Activated CD8-positive, alpha-beta memory T cell treated with anti-CD3 and anti-CD28 coated beads, Interleukin-2, amount 10 ng/mL, durations not matched to agents 7 days and 5 days (primary cell): ENCODE measurements at places on chromosomes 1 and 21. TPM values are rescaled to one million over a fixed set of nuclear protein-coding genes. Genes with fewer than 3 reads are reported as not detected.

GRCh38 chr1:182095946-182096345 is 34.4 kb upstream of the ZNF648 start:
- no peak for DNase-seq

- no peak for DNase-seq
Observed at GRCh38 chr1:55272994-55273393, 57.8 kb upstream of the USP24 start.

- DNase-seq, result no peak
Observed at GRCh38 chr1:86504137-86504479, 35.4 kb downstream of the CLCA1 start.

GRCh38 chr1:65216989-65217388 is 69.0 kb downstream of the AK4 start:
- DNase-seq, result no peak

DNA sequence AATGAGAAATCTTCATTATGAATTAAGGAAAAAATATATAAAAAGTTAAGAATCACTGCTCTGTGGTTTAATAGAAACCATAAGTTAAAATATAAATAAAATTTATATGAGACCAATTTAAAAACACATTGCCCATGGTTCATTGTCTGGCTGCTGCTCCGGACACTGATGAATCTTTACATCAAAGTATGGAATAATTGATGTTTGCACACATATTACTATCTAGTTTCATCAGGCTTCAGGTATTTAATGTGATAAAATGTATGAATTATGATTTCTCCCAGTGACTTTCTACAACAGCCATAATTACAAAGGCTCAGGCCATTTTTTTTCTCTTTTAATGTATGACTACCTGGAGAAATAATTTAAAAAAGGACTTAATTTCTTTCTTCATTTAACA is 599.1 kb upstream of the PRMT6 start:
- no peak for DNase-seq

DNA sequence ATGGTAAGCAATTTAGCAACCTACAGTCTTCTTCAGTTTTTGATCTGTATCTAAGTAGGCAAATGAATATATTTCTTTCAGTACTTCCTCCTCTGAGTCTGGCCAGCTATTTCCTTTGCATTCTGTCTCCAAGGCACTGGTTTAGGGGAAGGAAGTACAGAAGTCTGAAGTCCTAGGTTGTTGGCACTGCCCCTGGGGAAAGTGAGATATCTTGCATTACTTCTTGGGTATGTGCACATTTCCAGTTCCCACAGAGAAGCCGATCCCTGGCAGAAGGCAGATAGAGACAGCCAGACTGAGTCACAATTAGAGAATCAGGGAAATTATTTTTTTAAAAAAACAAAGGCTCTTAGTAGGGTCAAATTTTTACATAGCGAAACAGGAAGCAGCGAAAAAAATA is 98.8 kb downstream of the RASAL2 start:
- no peak for DNase-seq

- no peak for DNase-seq
Observed at GRCh38 chr21:42097860-42098454, 26.8 kb downstream of the UMODL1 start.

DNA sequence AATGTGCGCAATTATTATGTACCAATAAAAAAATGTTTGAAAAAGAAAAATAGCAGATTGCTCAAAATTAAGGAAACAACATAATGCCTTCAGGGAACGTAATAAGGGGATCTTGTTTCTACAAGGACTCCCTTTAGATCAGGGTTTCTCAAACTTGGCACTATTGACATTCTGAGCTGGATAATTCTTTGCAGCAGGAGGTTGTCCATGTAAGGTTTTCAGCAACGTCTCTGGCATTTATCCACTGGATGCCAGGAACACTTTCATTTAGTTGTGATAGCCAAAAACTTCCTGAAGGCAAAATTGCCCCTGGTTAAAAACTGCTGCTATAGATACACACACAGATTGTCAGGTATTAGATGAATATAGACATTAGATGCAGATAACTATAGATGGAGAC is 666.7 kb upstream of the ADAMTS5 start:
- no peak for DNase-seq

- DNase-seq, result no peak
Observed at GRCh38 chr1:119101563-119101962, 38.9 kb downstream of the WARS2 start.

GRCh38 chr1:107972391-107973180 is 7.6 kb upstream of the VAV3 start:
- no peak for DNase-seq

Gene TAL1
- total RNA-seq, result not detected

Gene OR2T33
- total RNA-seq, result not detected

Gene AMY1A
- total RNA-seq, result not detected

Gene CLCA4
- not detected for total RNA-seq

- DNase-seq, result peak; percentile 36
Observed at GRCh38 chr1:160630523-160631451, 16.1 kb downstream of the SLAMF1 start.

DNA sequence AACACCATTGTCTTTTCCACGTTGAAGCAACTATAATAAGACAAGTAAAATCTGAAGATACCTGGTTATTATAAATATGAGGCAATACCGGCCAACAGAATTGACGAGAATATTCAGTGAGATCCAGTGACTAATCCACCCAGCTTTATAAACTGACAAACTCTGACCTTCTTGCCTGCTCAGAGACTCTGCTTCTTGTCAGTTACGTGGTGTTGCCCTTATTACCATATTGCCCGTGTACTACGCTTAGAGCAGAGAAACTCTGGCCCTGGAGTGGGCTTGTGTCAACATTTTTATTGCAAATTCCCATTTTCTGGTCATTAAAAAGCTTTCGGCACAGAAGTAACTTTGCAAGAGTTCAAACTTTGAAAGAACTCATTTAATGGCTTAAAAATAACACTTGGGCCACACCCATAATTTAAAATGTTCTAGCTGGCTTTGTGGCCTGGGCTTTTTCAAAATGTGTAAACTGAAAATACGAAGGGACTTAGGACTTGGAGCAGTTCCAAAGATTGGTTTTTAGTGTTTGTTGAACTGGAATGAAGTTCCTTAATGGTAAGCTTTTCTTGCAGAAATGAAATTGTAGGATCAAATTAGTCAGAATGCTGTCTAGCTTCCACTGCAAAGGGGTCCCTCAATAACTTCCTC is 266.2 kb downstream of the LMO4 start:
- no peak for DNase-seq
